Tibial artery (tissue), 4 donors: ENCODE measurements at places on chromosomes 5 and 9.

- no peak for DNase-seq
These were observed 1.3 kb downstream of the PTRH1 start for GRCh38 chr9:127714020-127714750.

- DNase-seq: no peak
These were observed 212.5 kb downstream of the GAS1 start for GRCh38 chr9:86734771-86735170.

DNA sequence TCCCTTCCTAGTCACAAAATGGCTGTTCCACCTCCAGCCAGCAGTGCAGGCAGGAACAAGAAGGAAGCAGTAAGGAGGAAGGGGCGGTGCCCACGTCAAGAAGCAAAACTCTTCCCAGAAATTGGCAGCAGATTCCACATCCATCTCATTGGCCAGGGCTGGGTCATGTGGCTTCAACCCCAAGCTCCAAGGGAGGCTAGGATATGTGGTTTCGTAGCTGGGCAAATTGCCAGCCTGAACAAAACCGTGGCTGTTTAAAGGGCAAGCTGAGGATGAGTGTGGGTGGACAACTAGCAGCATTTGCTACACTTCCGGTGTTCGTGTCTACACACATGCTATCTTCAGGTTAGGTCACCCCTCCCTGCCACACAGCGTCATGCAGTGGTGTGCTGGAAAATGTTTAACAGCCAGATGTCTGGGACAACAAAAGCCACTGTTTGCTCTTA, 92.1 kb upstream of the MAP1B start:
- DNase-seq: no peak

DNA sequence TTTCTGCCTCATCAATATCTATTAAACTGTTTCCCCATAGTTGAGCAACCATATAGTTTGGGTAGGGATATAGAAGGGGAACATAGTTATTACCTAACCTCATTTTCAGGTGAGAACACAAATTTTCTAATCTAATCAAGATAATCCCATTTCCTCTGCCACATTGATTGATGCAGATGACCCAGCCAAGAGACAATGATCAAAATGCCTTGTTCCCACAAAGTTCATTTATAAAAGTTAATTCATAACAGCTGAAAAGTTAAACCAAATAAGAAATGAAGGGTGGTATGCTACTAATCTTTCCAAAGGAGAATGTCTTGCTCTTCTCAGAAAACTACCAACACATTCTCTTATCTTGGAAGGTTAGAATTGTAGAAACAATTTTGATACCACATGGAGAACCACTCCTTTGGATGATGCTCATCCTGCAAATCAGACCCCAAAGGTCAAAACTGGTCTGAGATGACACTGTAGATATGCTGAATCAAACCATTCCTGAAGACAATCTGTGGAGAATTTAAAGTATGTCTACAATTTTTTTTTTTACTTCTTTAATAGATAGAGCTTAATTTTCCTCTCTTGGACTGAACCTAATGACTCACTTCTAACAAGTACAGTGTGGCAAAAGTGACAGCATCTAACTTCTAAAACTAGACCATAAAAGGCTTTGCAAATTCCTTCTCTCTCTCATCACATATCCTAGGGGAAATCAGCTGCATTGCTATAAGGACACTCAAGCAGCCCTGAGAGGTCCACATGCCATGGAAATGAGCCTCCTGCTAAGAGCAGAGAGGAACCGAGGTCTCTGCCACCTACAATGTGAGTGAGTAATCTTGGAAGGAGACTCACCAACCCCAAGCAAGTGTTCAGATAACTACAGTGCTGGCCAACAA, 586.7 kb upstream of the TUSC1 start:
- no peak for DNase-seq

GRCh38 chr5:99104538-99105132, 175.8 kb upstream of the CHD1 start:
- DNase-seq: no peak

DNA sequence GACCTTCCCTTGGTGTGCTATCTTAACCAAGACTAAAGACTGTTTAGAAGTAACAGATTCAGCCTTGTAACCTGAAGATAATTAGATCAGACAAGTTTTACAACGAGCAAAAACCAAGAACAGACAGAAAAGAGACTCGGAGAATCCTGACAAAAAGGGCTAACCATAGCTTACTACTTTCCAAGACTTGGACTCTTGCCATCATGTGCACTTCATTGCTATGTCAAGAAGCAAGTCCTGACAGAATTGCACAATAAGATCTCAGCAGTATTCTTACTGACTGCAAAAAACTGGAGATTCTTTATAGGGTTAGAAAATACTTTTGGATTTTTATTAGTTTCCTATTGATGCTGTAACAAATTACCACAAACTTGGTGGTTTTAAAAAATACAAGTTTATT, 1539.0 kb upstream of the NUDT12 start:
- DNase-seq: no peak

DNA sequence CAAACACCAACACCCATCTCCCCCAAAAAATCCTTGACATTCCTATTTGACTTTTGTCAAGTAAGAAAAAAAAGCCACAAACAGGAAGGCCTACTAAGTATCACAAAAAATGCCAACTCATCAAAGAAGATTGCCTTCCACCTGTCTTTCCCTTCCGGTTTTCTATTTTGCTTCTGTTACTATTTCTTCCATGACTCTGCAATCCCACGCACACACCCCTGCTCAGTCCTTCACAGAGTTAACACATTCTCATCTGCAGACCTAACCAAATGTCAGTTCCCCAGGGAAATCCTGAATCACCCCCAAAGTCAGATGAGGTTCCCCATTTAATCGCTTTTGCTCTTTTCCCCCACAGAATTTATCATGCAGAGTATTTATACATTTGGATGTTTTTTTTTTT, 15.1 kb downstream of the LPAR1 start:
- DNase-seq: no peak

DNA sequence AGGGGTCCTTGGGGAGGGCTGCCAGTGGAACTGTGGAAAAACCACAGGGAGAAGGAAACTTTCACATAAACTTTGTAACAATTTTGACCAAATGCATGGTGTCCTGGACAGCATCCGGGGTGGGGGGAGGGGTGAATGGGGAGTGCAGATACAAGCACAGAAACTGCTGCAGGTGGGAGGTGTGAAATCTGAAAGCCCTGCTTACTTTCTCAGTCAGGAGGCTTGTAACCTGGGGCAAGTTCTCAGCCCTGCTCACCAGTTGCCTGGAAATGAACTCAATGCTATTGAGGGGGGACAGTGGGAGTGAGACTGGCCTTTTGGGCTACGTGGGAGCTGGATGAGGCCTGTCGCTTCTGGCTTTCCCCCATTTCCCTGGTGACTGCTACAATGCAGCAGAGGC, 694.5 kb upstream of the ZNF608 start:
- DNase-seq: no peak
